Kidney capillary endothelial cell (primary cell): ENCODE measurements at places on chromosomes 5 and 9.

- DNase-seq, result peak; percentile 81
Measured at GRCh38 chr9:132507670-132508469, 74.5 kb upstream of the BARHL1 start.

- DNase-seq, result no peak
Measured at GRCh38 chr5:14432931-14433589, 148.5 kb upstream of the OTULINL start.

GRCh38 chr9:130341839-130342713 is 76.5 kb downstream of the HMCN2 start:
- DNase-seq, result no peak

GRCh38 chr5:89346573-89346972 is 463.6 kb upstream of the MEF2C start:
- no peak for DNase-seq

GRCh38 chr5:106510321-106510720 is 1160.4 kb downstream of the EFNA5 start:
- DNase-seq, result no peak

DNA sequence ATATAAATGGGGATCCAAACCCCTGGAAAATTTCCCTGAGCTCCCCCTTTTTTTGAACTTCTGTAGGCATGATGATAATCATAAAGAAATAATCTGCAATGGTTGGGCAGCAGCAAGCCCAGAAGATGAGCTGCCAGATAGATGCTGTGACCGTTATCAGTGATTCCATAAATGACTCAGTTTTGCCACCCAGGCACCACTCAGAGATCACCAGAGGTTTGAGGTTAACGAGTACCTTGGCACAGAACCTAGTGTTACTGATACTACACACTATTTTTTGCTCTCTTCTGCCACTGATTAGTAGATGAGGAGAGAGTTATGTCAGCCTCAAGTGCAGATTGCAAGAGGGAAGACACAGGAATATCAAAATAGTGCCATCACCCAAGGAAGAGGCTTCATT is 199.3 kb upstream of the PTGER4 start:
- DNase-seq, result no peak

- no peak for DNase-seq
Measured at GRCh38 chr9:33436445-33436844, 10.9 kb downstream of the AQP3 start.

DNA sequence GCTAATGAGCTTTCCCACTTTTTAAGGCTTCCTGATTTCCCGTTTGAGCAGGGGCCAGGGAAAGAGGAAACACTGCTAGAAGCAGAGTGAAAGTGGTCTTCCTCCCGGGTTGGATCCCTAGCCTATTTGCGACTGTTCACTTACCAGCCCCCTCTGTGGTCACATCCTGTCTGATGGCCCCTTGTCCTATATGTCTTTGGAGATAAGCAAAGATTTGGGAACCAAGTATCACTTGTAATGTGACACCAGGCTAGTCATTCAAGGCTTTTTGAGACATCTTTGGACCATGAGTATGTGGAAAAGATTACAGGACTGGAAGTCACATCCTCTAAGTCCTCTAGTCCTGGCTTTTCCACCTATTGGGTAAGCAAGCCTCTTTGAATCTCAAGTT is 6.1 kb downstream of the DNAJB5 start:
- no peak for DNase-seq

GRCh38 chr9:2271426-2271825 is 256.3 kb downstream of the SMARCA2 start:
- DNase-seq, result peak; percentile 6

DNA sequence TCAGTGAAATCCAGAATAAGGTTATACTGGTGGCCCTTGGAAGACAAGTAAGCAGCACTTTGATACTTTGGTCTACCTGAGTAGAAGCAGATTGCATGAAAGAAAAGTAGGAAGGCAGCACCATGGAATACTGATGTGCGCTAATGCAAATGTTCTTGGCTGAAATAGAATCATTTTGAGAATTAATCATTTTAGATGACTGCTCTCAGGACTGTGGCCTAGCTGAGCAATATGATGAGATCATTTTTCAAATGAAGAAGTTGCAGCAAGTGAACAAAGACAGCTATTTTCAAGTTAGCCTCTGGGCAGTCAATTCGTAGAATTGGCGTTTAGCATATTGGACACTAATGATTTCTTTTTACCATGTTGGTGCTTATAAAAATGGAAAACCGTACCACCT is 483.5 kb downstream of the TMEM232 start:
- no peak for DNase-seq

DNA sequence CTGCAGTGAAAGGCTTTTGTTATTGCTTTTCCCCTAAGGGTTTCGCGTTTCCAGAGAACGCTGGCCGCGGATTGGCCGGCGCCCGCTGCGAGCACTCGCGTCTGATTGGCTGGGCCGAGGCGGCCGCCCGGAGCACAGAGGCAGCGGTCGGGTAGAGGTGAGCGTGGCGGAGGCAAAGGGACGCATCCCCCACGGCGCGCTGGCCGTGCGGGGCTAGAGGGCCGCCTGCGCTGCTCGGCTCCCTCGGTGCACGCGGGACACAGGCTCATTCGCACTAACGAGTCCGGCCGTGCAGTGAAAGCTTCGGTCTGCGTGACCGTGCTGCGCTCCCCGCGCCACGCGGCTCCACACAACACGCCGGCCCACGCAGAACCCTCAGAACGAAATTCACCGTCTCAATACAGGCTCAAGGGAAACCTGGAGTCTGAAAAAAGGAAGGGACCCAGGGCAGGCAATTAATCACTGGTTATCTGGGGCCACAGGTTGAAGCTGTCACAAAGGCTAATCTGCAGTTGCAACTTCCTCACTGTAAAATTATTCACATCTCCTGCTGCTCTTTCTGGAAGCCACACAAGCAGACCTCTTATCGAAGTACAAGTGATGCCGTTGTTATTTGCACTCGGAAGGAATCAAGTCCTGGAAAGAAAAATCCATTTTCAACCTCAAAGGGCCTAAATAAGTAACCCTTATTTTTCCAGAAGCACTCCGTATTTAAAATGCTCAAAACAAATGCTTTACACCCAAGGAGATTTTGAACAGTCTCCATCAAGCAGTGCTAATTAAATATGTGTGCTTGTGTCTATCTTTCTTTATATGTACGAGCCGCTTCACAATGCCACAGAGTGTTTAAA is 94.6 kb downstream of the ZNF608 start:
- peak; percentile 21 for DNase-seq

- DNase-seq, result no peak
Measured at GRCh38 chr5:137282216-137282615, 216.9 kb downstream of the SPOCK1 start.

- DNase-seq, result no peak
Measured at GRCh38 chr5:74067748-74068541, 441.9 kb downstream of the ARHGEF28 start.

- peak; percentile 52 for DNase-seq
Measured at GRCh38 chr5:74127381-74128320, 501.7 kb downstream of the ARHGEF28 start.

DNA sequence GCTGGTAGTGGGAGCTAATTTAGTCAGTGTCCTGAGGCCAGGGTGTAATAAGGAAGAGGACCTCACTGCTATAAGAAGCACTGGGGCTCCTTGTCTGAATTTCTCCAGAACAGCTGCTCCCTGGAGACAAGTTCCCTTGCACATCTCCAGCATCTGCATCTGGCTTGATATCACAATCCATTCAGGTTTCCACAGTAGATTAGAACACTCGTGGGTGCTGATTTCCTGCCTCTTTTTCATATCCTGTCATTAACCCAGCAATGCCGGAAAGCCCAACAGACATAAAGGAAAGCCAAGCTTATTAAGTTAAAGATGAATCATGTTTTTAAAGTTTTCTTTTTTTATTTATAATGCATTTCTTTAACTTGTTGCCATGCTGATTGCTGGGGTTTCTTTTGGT is 232.3 kb upstream of the WWC1 start:
- DNase-seq, result no peak

DNA sequence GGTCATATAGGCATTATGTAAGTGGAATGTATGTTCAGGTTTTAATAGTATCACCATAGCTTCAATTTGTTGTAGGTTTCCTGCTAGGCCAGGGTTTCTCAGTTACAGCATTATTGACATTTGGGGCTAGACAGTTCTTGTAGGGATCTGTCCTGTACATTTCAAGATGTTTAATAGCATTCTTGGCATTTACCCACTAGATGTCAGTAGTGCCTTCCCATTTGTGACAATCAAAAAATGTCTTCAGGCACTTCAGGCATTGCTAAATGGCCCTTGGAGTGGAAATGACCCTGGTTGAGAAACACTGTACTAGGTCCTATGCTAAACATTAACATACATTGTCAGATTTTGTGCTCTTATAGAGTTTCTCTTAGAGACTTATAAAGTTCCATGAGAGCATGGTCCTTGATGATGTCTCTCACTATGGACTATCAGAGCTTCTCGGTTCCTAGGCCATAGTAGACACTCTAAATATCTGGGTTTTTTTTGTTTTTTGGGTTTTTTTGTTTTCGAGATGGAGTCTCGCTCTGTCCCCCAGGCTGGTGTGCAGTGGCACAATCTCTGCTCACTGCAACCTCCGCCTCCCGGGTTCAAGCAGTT is 1.4 kb downstream of the KIF20A start:
- peak; percentile 74 for DNase-seq

GRCh38 chr5:167684251-167684650 is 607.2 kb upstream of the WWC1 start:
- DNase-seq, result no peak

GRCh38 chr9:86768709-86769108 is 178.6 kb downstream of the GAS1 start:
- DNase-seq, result no peak

DNA sequence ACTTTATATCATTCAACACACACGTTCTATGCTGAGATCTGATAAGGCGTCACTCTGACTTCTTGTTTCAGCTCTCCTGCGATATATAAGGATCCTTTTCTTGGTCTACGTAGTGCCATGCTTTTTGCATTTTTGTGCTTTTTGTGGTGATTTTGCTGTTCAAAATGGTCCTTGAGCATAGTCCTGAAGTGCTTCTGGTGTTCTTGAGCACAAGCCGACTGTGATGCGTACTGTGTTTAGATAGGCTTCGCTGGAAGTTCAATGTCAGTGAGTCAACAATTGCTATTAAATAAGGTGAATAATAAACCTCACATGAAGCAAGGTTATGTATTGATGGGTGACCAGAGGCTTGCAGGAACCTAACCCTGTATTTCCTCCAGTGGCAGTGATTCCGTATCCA is 46.8 kb downstream of the ACO1 start:
- no peak for DNase-seq

- DNase-seq, result peak; percentile 74
Measured at GRCh38 chr9:18255158-18255629, 218.8 kb upstream of the ADAMTSL1 start.

GRCh38 chr9:120212153-120212852 is 367.7 kb downstream of the CDK5RAP2 start:
- no peak for DNase-seq

- DNase-seq, result no peak
Measured at GRCh38 chr5:145471831-145472612, 363.1 kb downstream of the PRELID2 start.

- no peak for DNase-seq
Measured at GRCh38 chr9:130418776-130419175, 26.0 kb upstream of the ASS1 start.

- DNase-seq, result peak; percentile 79
Measured at GRCh38 chr5:160082614-160083500, 36.4 kb downstream of the PWWP2A start.
